Retinal pigment epithelial cell (primary cell): ENCODE measurements at places on chromosomes 1 and 21.

GRCh38 chr1:93673163-93673829 is 8.3 kb downstream of the BCAR3 start:
- DNase-seq: no peak

- DNase-seq: no peak
Observed at GRCh38 chr21:16423921-16424320, 694.1 kb downstream of the USP25 start.

GRCh38 chr1:165073185-165074007 is 283.1 kb downstream of the LMX1A start:
- no peak for DNase-seq

GRCh38 chr1:37157634-37158033 is 123.3 kb upstream of the GRIK3 start:
- no peak for DNase-seq

DNA sequence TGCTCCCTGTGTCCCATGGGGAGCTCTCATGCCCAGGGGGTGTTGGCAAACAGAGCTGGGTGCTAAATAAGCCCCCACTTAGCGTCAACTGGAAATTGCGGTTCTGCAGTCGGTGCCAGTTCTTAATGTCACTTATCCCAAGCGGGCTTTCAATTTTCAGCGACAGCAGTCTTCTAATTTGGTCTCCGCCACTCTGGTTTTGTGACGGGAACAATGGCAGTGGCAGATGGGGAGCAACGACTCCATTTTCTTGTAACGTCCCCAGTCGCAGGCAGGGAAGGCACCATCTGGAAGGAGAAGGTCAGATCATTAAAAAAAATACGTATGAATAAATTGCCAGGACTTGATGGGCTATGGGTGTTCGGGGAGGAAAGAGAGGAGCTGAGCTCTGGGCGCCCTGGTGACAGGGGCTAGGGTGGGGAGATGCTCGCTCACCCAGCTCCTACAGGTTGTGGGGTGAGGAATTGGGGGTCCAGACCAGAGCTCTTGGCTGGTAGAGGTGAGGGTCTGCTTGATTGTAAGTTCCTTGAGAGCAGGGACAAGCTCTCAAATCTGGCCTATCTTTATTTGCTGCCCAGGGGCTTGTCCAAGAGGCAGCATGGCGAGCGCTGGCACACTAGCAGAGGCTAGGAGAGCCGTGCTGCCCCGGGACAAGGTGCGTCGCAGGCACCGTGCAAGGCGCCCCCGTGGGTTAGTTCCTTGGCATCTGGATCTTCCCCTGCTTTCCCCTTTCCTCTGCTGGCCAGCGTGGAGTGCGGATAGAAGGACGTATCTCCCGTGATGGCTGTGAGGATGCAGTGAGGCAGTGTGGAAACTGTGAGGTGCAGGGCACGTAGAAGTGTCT is 105.8 kb downstream of the ARHGEF10L start:
- no peak for DNase-seq

GRCh38 chr1:50822035-50822776 is 137.9 kb downstream of the FAF1 start:
- no peak for DNase-seq

DNA sequence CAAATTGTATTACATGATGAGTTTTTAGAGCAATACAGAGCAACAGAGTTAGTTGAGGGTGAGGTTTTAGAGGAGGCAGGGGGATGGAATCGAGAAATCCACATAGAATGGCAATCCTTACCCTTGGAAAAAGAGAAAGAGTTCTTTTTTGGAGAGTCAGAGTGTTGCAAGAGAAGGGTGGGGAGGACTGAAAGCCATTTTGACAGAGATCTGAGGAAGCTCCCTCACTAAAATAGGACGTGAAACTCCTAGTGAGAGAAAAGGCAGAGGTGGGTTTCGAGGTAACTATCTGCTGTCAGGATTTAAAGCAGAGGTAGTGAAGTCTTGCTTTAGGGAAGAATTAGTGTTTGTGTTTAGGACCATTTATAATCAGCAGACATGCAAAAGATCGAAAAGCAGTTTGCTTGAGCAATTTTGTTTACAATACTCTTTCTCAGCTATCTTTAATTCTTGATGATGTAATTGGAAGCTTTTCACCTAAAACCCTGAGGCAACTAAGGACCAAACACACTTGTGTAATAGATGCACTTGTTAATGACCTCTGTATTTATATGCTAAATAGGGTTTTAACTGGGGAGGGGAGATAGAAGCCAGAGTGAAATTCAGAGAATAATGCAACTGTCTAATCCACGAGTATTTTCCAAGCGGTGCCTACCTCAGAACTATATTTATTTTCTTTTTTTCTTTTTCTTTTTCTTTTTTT is 20.0 kb downstream of the ADAMTS5 start:
- DNase-seq: no peak

- DNase-seq: no peak
Observed at GRCh38 chr1:109034382-109034781, 7.5 kb downstream of the WDR47 start.

DNA sequence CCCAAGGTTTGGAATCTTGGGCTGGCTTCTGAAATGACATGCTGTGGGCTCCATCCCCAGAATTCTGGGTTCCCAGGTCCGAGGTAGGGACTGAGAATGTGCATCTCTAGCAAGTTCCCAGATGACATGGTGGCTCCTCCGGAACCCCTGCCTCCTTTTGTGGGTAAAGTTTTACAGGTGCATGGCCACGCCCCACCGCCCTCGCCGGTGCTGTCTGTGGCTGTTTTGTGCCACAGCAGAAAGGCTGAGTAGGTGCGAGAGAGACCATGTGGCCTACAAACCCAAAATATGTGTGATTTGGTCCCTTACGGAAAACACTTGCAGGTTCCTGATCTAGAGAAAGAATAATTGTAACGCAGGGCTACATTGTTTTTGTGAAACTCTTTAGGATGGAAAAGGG is 30.9 kb downstream of the SKI start:
- DNase-seq: no peak

DNA sequence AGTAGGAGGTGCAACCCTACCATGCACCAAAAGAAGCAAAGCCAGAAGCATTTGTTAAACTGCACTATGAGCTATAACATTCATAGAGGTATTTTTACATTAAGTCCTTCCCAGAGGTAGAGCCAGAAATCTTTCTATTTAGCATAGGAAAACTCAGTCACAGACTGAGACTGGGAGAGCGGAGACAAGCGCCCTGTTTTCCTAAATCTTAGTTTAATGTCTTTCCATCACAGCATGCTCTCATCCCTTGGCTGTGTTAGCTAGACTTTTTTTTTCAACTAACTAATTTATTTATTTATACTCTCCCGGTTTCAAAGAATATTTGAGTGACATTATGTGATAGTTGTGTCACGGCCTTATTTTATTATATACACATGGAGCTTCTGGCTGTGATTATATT is 304.1 kb downstream of the LMX1A start:
- DNase-seq: no peak

DNA sequence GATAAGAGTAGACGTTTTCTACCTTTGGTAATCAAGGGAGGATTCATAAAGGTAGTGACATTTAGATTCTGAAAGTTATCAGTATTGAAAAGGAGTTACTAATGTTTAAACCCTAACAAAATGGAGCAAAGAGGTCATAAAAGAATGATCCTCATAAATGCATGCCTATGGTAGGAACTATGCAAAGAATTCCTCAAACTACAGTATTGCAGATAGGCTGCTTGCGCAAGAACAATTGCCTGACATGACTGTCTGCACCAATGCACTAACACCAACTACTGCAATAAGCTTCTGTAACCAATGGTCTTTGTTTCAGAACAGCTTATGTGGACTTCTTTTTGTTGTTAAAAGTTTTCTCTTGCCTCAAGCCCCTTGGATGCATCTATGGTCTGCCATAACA is 597.3 kb upstream of the ADGRL4 start:
- no peak for DNase-seq

GRCh38 chr1:16474166-16474800 is 33.8 kb downstream of the NECAP2 start:
- no peak for DNase-seq

GRCh38 chr1:165907256-165907857 is 79.9 kb downstream of the UCK2 start:
- DNase-seq: no peak

- no peak for DNase-seq
Observed at GRCh38 chr1:178918955-178919354, 48.1 kb upstream of the ANGPTL1 start.

DNA sequence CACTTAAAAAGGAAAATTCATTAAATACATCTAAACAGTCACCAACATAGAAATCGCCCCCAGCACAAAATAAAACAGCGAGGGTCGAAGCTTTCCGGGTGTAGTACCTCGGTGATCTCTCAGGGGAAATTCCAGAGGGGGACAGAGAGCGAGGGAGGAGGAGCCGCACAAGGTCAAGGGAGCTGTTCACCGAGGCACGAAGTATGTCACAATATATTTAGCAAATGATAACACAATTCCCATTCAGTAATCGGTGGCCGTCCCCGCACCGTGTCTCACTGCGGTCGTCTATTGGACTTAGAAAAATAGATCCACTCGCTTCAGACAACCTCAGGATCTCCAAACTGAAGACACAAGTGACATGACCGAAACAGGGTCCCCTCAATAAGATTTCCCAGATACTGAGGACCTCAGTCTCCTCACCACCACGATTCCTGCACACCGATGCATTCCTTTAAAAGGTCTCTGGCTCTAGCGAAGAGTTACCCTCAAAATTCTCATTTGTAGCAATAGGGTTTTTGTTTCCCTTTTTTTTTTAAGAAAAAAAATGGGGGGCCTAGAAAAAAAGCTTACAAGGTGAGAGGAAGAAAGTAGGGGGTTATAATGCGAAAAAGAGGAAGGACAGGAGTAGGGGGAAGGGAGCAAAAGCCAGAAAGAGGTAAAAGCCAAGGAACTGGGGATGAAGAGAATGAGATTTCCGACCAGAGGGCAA is 1.1 kb downstream of the LPGAT1 start:
- DNase-seq: no peak

DNA sequence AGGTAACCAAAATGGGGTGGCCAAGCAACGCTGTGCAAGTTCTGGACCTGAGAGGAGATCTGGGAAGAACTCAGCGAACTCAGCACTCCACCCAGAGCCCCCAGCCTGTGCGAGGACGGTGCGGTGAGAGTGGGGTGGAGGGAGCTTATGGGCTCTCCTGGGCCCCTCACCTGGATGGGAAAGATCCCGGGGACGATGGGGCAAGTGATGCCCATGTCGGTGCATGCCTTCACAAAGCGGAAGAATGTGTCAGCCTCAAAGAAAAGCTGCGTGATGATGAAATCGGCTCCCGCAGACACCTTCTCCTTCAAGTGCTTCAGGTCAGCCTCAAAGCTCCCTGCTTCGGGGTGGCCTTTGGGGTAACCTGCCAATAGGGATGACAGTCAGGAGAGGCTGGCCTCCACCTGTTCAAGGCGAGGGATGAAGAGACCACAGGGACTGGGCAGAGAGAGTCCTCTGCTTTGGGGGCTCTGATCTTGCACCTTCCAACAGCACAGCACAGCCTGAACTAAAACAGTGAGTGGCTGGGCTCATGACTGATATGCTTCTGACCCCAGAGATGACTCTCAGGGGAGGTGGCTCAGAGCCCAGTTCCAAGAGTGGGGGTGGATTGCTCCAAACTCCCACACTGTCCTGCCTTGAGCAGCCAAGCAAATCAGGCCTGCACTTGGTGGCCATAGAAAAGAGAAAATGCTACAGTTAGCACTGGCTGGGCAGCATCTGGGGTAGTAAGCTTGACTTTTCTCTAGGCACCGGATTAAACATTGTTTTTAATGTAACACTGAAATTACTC is 9.5 kb downstream of the MTHFR start:
- no peak for DNase-seq

DNA sequence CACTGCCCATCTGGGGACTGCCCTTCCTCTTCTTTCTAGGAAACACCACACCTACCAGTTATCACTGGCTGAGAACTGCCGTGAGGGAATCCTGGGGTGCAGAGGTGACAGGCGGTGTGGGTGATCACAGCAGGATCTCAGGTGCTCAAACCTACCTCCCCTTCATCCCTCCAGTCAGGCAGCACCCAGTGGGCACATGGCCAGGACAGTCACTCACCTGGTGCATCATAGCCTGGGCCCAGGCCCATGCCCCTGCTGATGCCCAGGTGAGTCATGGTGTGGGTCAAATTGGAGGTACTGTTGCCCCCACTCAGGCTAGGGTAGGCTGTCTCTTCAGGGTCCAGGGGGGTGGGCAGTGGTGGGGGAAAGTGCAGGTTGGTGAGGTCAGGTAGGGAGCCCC is 5.3 kb upstream of the DENND4B start:
- DNase-seq: no peak
